ENCODE measurements at places on chromosomes 6 and 20.

- no peak for DNase-seq
These were observed 6.0 kb downstream of the SCRT2 start for GRCh38 chr20:669573-669972.

DNA sequence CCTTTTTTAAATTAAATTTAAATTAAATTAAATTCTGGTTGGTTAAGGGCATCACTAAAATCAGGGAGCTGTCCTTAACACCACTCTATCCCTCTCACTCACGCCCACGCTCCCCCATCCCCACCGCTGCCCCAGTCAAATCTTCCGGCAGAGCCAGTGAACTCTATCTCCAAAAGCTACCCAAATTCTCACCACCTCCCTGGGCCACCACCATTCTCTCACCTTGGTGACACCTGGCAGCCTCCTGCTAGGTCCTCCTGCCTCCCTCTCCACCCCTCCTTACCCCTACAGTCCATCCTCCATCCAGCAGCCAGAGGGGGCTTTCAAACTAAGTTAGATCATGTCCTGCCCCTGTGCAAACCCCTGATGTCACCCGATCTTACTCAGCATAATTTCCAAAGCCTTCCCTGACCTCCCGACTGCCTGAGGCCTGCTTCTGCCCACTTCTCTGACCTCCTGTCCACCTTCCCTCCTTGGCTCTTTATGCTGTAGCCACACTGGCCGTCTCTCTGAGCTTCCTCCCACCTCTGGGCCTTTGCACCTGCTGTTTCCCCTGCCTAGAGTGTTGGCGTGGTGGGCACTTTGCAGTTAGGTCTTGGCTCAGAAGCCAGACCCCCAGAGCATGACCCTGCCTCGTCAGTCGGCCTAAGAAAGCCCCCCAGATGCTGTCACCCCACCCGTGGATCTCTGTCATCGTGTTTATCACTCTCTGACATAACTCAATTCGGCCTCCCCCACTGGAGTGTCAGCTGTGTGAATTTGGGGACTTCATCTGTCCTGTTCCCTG is 24.7 kb downstream of the PTGIS start:
- no peak for DNase-seq

DNA sequence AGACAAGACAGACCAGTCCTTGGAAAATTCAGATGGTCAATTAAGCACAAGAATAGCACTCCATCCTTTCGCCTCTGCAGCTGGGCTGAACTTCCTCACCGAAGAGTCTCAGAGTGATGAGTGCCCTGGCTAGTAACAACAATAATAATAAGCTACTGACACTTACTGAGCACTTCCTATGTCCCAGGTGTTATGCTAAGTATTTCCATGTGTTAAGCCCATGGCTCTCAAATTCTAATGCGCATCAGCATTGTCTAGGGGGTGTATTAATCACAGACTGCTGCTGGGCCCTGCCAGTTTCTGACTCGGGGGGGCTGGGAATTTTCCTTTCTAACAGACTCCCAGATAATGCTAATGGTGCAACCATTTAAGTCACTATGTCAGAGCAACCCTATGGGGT is 118.2 kb upstream of the LRFN2 start:
- DNase-seq, result no peak

GRCh38 chr6:155248008-155249001 is 15.5 kb upstream of the CLDN20 start:
- peak; percentile 82 for DNase-seq

GRCh38 chr6:110446405-110446804 is 30.0 kb downstream of the SLC22A16 start:
- DNase-seq, result peak; percentile 5

DNA sequence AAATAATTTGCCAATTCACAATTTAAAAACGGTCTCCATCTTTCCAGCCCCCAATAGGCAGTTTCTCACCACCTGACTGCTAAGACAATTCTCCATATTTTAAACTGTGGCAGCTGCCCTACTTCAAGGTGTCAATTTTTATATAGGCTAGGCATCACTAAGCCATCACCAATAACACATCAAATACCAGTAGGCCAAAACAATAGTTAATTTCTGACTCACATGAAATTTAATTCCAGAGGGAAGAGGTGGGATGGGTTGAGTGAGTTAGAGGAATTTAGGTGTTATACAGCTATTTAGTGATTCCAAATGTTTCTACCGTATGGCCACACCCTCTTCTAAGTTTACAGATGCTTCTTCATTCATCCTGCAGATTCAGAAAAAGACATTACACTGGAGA is 49.9 kb downstream of the GFRAL start:
- DNase-seq, result no peak

DNA sequence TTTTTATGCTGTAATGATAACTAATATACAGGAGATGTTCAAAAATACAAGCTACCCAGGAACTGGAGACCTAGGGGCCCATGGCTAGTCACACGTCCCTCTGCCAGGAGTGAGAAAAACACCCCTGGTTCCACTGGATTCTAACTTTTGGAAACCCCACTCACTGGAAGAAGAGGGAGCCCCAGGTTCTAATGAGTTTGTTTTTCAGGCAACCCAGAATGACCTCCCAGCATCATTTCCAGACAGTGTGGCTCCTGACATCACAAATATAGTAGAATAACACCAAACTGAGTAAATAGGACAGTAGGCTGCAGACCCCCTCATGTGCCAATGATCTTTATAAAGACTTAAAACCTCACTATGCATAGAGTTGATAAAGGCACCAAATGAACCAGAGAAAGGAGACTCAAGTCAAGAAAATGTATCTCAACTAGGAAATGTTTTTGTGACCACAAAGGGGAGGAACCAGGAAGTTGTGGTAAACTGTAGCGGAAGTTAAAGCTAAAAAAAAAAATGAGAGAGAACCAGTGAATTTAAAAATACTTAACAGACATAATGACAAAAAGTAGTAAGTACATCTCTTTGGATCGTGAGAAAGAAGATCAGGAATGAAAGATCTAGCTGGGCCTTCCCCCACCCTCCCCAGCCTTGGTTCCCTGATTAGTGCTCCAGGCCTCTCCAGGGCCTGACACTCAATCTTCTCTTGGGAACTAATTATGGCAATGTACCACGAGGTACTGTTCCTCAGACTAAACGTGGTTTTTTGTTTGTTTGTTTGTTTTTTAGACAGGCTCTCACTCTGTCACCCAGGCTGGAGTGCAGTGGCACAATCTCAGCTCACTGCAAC is 19.8 kb downstream of the HLA-E start:
- DNase-seq, result peak; percentile 54

DNA sequence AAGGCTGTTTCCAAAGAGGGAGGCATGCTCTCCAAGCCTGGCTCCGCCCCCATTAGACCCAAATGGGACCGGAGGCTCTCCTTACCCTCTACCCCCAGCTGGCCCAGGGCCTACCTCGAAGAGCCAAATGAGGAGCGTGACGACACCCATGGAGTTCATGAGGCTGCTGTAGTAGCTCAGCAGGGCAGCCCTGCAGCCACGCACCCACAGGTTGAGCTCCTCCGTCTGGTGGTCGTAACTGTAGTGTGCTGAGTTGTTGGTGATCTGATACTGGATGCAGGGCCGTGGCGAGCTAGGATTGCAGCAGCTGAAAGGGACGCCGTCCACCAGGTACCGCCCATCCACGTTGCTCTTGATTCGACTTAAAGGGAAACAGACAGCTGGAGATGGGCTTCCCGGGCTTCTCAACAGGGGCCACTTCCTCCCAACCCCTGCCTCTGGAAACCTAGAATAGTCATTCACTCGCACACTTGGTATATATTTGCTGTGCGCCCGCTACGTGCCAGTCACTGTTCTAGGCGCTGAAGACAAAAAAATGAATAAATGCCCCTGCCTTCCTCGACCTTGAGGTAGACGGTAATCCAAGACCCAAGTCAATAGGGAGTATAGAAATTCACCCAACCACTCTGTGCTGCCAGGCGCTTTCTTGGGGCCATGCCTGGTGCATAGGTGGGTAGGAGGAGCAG is 18.0 kb downstream of the PRPH2 start:
- no peak for DNase-seq

- no peak for DNase-seq
These were observed 23.9 kb downstream of the ILRUN start for GRCh38 chr6:34672657-34673043.

DNA sequence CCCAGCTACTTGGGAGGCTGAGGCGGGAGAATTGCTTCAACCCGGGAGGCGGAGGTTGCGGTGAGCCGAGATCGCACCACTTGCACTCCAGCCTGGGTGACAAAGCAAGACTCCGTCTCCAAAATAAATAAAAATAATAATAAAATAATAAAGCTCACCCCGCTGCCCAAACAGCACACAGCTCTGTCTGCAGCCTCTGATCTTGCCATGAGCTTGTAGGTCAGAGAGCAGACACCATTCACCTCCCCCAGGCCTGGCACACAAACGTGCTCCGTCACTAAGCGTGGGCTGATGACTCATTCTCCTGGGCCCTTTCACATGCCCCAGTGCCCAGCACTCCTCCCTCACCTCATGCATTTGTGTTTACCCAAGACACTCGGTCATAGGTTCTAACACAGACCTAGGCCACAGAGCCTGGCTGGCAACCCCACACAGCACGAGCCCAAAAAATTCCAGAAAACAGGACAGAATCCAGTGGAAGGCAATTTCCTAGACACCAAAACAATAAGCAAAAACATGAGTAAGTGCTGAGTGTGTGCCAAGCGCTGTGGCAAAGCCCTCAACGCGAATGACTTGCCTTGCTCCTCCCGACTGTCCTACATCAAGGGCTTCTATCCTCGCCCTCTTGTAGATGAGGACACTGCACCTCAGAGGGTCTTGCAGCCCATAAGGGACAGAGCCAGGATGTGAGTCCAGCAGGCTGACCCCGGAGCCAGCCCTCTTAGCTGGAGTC is 18.0 kb downstream of the ATP9A start:
- peak; percentile 87 for DNase-seq

All from fibroblast of skin of back (primary cell).